RPMI7951 (cell line): ENCODE measurements at places on chromosomes 7 and 10. TPM values are rescaled to one million over a fixed set of nuclear protein-coding genes. Genes with fewer than 3 reads are reported as not detected.

GALNT17 gene
- total RNA-seq = not detected in 2 replicates

CABCOCO1 gene
- total RNA-seq = not detected in 2 replicates

HOXA10 gene
- 12.9 and 18.7 TPM in 2 replicates for total RNA-seq

ATP6V0A4 gene
- not detected in 2 replicates for total RNA-seq

TBL2 gene
- 78.9 and 88.3 TPM in 2 replicates for total RNA-seq

HSPA12A gene
- 3.0 and 3.1 TPM in 2 replicates for total RNA-seq

CHRM2 gene
- 0.84 and 0.88 TPM in 2 replicates for total RNA-seq

CELF2 gene
- total RNA-seq = 15.3 and 21.3 TPM in 2 replicates
